ENCODE measurements at places on chromosomes 12 and 14. TPM values are rescaled to one million over a fixed set of nuclear protein-coding genes. Genes with fewer than 3 reads are reported as not detected.

DNA sequence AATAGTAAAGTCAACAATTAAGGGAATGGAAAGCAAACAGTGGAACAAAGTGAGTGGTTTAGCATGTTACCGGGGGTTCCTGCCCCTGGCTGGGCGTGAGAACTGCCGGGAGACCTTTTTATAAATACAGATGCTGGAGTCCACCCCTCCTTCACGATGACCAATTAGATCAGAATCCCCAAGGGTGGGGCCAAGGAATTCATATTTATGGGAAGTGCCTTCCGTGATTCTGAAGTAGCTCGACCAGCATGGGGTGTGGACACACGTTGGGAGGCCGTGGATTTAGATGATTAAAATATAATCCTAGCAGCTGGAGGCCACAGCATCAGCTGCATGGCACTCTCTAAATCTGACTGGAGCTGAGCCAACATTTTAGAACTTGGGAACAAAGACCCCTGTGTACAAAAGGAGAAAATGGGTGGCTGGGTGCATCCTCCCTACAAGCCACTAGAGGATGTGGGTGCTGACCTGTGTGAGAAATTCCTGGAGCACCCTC is 87.9 kb downstream of the SRRM4 start:
- no peak overlapping the region for H3K27ac ChIP-seq
- no peaks in the 10 kb centered on the region for H3K4me1 ChIP-seq
- no peaks in the 10 kb centered on the region for H3K27me3 ChIP-seq
- DNase-seq, result no peak
- H3K4me3 ChIP-seq, result no peak overlapping the region

DBX2 gene
- not detected for total RNA-seq

GRCh38 chr12:104890476-104891096 is 67.5 kb downstream of the SLC41A2 start:
- H3K27me3 ChIP-seq, result peaks cover 8% of the 10 kb centered on the region
- H3K36me3 ChIP-seq, result no peaks in the 10 kb centered on the region
- no peak overlapping the region for H3K4me3 ChIP-seq
- no peak overlapping the region for H3K27ac ChIP-seq

DNA sequence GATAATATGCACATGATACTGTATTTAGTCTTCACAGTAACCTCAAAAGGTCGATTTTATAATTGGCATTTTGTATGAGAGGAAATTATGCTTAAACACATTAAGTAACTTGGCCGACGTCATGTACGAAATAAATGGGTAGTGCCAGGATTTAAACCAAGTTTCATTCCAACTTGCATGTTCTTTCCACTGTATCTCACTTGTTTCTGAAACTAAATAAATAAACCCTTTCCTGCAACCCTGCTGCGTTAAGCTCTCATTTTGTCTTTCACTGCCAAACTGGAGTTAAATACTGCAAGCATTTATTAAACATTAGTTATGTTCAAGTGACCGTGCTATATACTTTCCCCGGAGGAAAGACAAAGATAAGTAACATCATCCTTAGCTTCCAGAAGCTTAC is 293.9 kb upstream of the PRKD1 start:
- no peak overlapping the region for H3K4me3 ChIP-seq
- H3K27me3 ChIP-seq, result no peaks in the 10 kb centered on the region
- H3K36me3 ChIP-seq, result no peaks in the 10 kb centered on the region
- H3K4me1 ChIP-seq, result no peaks in the 10 kb centered on the region
- no peak for DNase-seq

PLEKHG7 gene
- total RNA-seq, result not detected

GRCh38 chr14:24377657-24378056 is 9.7 kb downstream of the NFATC4 start:
- no peak for DNase-seq
- H3K4me3 ChIP-seq, result no peak overlapping the region
- no peak overlapping the region for H3K27ac ChIP-seq
- H3K4me1 ChIP-seq, result no peaks in the 10 kb centered on the region
- no peaks in the 10 kb centered on the region for H3K27me3 ChIP-seq

- no peaks in the 10 kb centered on the region for H3K36me3 ChIP-seq
- no peak overlapping the region for H3K27ac ChIP-seq
- no peak overlapping the region for H3K4me3 ChIP-seq
- H3K27me3 ChIP-seq, result peaks cover 21% of the 10 kb centered on the region
- no peak for DNase-seq
Measured at GRCh38 chr12:127459166-127459565, 807.8 kb upstream of the TMEM132C start.

MYF6 gene
- not detected for total RNA-seq

REP15 gene
- 0.37 TPM for total RNA-seq

LYZ gene
- total RNA-seq, result not detected

DNA sequence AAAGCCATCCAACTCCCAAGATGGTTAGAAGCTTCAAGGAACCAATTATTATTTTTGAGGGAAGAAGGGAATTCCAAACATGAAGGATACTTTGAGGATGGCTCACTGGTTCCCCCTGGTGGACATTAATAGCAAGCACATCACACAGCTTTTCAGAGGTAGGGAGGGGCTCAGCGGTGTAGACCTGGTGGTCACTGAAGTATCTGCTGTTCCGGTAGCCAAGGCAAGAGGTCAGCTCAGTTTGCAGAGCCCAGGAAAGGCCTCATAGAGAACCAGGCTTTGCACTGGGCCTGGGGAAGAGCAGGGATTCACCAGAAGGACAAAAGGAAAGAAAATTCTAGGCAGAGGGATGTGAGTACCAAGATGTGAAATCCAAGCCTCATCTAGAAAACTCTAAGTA is 118.7 kb downstream of the KSR2 start:
- H3K4me3 ChIP-seq, result no peak overlapping the region
- DNase-seq, result peak; percentile 11
- H3K27me3 ChIP-seq, result no peaks in the 10 kb centered on the region
- H3K27ac ChIP-seq, result no peak overlapping the region
- no peaks in the 10 kb centered on the region for H3K36me3 ChIP-seq
- H3K4me1 ChIP-seq, result no peaks in the 10 kb centered on the region

DNA sequence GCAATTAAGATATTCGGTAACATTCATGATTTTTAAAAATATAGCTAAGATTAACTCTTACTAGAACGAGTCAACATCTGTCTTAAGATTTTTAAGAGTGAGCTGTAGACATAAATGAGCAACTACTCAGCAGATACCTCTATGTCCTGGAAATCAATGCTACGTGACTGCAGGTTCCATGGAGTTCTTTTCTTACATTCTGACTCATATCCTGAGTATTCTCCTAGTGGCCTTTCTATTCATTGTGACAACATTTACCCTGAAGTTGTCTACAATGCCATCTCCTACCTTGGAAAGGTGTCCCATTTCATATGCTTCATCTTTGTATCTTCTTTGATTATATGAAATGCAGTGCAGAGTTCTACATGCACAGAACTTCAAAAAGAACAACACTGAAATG is 59.9 kb downstream of the PKP2 start:
- no peaks in the 10 kb centered on the region for H3K36me3 ChIP-seq
- no peaks in the 10 kb centered on the region for H3K27me3 ChIP-seq
- DNase-seq, result no peak
- H3K4me1 ChIP-seq, result no peaks in the 10 kb centered on the region

GRCh38 chr14:50619569-50620141 is 48.5 kb downstream of the SAV1 start:
- H3K4me1 ChIP-seq, result no peaks in the 10 kb centered on the region
- DNase-seq, result no peak

GRCh38 chr14:102493096-102493495 is 16.5 kb downstream of the ANKRD9 start:
- H3K36me3 ChIP-seq, result no peaks in the 10 kb centered on the region
- H3K27me3 ChIP-seq, result no peaks in the 10 kb centered on the region
- DNase-seq, result no peak
- no peaks in the 10 kb centered on the region for H3K4me1 ChIP-seq
- H3K4me3 ChIP-seq, result no peak overlapping the region
- no peak overlapping the region for H3K27ac ChIP-seq

Measured in activated CD4-positive, alpha-beta T cell treated with anti-CD3 and anti-CD28 coated beads, Interleukin-2, amount 10 ng/mL, durations not matched to agents 7 days and 5 days (primary cell).